Smooth muscle cell of the brain vasculature (primary cell): ENCODE measurements at places on chromosomes 13 and 19.
A peak's percentile ranks its signal among the peaks of the same experiment; 100 is the strongest.

GRCh38 chr19:5456841-5457200 is 1.6 kb downstream of the ZNRF4 start:
- DNase-seq, result no peak

DNA sequence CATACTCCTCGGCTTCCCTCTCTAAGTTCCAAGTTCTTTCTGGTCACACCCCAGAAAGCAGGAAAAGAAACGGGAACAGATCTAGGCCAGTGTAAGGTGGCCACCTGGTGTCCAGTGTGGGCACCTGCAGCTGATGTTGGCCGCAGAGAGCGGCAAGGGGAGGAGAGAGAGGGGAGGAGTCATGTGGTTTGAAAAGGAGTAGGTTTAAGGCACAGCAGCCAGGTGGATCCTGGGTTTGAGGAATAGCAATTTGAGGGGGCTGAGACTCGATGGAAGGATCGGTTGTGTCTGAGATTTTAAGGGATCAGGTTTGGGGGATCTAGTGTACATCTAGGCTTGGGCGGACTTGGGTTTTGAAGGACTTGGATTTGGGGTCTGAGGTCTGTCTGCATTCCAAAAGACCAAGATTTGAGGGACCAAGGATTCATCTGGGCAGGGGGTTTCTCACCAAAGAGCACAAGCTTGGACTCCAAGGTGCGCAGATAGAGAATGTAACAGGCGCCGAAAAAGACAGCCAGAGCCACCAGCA is 1.2 kb downstream of the RABAC1 start:
- peak; percentile 57 for DNase-seq

GRCh38 chr13:47126432-47126831 is 229.6 kb upstream of the HTR2A start:
- DNase-seq, result no peak

DNA sequence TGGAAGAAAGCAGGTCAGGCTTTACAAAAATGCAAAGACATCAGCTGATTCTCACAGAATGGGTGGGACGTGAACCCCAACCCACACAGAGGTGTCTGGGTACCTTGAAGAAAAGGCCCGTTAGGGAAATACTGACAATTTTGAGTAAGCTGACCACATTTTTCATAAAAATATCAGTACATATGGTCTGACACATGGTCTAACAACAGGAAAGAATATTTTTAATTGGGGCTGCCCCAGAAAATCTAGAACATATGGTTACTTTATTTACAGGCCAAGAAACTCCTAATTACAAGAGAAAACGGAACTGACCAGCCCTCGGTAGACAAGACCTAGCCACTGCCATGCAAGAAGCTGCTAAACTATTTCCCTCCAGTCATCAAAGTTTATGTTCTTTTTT is 48.7 kb upstream of the ITM2B start:
- no peak for DNase-seq

- no peak for DNase-seq
These were observed 186.1 kb downstream of the PCCA start for GRCh38 chr13:100274942-100275506.

DNA sequence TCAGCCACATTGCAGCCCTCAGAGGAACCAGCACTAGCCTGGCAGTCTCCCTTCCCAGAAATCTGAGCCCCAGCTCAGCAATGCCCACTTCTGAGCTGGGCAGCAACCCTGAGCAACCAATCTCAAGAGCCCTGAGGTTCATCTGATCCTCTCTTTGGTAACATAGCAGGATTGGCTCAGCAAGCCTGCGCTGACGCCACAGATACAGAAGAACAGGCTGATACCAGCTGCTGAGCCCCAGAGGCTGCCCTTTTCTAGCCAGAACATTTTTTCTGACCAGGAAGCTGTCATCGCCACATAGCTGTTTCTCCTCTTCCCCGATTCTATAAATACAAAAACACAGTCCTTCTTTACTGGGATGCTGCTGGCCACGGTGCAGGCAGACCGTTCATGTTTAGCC is 59.8 kb downstream of the TRPM4 start:
- DNase-seq, result no peak

DNA sequence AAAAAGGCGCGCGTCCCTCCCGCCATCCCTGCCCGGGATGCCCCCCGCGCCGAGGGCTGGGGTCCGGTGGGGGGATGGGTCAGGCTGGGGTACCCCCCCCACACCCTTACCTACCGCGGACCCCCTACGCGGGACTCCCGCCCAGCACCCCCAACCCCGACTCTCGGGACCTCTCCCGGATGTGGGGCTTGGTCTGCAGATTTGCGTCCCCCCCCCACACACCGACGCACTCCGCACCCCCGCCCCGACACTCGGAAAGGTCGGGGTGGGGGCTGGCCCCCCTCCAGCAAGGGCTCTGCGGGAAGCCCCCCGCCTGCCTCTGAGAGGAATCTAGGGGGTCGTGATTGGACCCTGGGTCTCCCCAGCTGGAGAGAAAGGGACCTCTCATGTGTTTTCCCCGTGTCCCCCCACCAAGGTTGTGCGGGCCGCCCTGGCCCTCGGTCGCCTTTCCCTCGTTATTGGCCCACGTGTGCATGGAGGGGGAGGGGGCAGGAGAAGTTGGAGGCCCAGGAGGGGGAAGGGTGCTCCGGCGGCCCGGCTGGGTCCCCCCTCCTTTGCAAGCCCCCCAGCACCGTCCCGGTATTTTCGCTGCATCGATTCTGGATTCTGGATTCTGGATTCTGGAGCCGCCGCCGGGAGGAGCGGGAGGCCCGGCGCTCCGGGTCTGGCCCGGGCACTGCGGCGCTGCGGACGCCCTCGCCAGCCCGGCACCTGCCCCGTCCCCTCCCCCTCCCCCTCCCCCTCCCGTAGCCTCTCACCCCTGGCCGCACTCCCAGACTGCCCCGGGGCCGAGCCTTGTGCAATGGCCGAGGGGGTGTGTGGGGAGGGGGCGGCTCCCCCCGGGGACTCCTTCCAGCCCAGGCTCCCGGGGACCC is 607 bp downstream of the NFIC start:
- DNase-seq, result no peak

GRCh38 chr13:42219876-42220275 is 52.1 kb upstream of the AKAP11 start:
- DNase-seq, result no peak

DNA sequence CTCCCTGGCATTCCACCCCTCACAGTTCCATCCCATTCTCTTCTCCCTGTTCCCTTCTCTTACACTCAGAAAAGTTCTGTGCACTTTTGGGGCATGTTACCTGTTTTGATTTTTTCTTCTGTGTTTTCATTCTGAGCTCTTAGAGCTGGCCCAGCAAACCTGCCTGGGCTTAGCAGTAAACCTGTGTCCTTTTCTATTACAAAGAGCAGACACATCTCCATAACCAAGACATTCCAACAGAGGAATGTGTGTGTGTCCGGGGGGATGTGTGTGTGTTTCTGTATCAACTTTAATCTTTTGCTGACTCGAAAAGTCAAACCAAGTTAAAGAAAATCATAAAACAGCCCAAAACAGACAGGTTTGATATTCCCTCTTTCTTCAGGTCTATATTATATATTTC is 49.1 kb upstream of the SOX21 start:
- no peak for DNase-seq

GRCh38 chr19:8461891-8462290 is 17.1 kb downstream of the HNRNPM start:
- no peak for DNase-seq

- no peak for DNase-seq
These were observed 89.5 kb downstream of the USP12 start for GRCh38 chr13:27081893-27082679.

- no peak for DNase-seq
These were observed 443.5 kb downstream of the HS6ST3 start for GRCh38 chr13:96533408-96533807.

GRCh38 chr13:43077046-43077445 is 53.7 kb downstream of the DNAJC15 start:
- no peak for DNase-seq

DNA sequence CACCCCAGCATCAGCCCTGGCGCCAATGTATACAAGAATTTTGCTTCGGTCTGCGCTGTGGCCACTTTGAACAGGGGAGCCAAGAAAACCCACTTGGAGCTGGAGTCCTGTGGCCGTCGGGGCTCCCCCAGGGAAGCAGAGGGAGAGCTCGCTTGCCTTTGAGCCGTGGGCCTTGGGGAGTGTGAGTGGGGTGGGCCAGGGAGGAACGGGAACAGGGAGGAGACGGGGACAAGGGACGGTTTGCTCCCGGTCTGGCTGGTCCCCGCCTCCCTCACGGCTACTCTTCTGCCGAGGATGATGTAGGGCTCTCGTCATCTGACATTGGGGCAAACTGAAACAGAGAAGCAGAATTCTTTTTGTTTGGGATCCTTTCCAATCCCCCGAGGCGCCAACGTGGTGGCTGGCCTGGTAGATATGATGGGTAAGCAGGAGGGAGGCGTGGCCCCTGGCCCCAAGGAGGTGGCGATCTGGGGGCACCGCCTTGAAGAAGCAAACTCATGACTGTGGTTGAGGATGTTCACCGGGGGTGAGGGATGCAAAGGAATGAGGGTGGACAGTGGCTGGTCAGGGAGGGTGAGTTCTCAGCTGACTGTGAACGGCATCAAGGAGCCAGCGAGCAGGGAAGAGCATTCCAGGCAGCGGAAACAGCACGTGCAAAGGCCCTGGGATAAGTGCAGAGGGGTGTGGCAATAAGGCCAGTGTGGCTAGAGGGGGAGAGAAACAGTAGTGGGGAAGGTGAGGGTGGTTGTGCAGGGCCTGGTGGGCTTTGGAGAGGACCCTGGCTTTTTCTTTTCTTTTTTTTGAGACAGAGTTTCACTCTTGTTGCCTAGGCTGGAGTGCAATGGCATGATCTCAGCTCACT is 10.9 kb upstream of the SPC24 start:
- no peak for DNase-seq

DNA sequence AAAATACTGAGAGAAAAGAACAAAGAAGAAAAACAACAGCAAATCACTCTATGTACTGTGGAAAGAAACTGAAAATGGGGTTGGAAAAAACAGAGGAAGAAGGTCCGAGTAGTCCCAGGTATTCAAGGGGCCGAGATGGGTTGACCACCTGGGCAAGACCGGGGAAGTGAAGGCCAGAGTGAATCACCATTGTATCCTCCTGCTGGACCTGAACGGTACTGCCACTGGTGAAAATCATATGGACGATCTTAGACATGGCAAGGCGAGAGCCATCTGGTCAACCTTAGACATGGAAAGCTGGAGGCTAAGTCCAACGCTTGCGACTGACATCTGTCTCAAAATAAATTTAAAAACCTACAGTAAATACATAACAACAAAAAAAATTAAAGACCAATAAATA is 44.4 kb upstream of the ZNF91 start:
- no peak for DNase-seq

DNA sequence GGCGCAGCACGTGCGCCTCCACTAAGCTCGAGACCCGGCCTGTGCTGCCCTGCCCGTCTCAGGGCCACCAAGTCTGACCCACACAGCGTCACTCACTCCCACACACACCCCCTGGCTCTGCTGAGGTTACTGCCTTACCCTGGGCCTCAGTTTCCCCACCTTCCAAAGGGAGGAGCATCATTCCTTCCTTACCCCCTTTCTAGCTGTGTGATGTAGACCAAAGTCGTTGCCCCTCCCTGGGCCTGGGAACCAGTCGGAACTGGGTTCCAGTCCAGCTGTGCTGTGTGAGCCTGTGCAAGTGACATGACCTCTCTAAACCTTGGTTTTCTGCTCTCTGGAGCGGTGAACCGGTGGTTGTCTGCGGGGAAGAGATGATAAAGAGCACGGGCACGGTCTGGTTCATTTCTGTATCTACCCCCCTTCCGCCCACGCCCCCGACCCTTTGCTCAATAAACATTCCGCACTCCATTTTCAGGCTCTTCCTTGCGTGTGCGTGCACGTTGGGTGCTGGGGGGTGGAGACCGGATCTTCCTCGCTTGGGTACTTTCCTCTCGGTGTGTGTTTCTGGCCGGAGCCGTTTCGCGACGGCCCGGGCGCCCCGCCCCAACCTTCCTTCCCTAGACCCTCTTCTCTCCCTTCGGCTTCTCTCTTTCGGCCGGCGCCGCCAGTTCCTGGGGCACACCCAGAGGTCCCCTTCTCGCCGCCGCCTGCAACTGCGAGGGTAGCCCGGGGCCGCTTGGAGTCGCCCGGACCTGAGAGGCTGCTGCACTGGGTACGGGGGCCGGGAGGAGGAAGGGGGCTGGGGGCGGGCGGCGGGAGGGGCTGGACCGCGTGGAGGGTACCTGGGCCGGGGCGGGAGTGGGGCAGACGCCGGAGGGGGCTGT is at the start of gene ZNF581:
ZNF581 (plus strand) TSS at position 647 of the 884 bp plus-strand sequence. CDS start 923 bp downstream, outside the sequence.
- no peak for DNase-seq

- DNase-seq, result no peak
These were observed 664 bp downstream of the ICAM5 start for GRCh38 chr19:10290357-10290875.

DNA sequence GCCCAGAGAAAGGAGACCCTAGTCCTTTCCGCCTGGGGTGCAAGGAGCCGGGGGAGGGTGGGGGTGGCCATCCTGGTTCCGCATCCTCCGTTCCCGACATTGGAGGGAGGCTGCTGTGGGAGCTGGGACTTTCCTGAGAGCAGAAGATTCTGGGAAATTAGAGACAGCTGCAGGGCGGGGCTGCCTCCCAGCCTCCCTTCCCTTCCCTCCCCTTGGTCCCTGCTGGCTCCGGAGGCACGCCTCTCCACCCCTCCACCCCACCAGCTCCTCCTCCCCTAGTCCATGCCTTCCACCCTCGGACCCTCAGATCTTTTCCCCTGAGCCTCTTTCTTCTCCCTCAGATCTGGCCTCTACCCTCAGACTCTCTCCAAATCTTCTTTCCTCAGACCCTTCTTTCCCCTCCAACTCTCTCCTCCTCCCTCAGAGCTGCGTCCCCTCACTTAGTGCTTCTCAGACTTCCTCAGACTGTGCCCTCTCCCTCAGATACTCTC is 3.1 kb upstream of the BCL3 start:
- DNase-seq, result no peak

DNA sequence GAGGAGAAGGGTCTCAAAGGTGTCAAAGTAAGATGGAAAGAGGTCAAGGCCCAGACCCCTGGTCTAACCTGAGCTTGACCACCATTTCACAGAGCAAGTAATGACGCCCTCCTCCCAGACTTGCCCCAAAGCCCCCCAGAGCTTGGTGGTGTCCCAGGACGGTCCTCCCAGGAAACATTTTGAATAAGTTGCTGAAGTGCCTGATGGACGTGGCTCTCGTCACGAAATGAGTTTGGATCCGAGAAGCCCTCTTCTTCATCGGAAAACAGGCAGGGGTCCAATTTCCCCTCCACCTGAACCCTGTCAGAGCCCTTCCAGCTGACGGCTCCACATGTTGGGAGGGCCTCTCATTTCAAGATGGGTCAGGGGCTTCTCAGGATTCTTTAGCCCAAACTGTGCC is 54.5 kb upstream of the TPM4 start:
- no peak for DNase-seq

GRCh38 chr13:74707291-74707690 is 573.1 kb upstream of the KLF12 start:
- DNase-seq, result no peak

GRCh38 chr13:94210816-94211215 is 268.7 kb downstream of the DCT start:
- DNase-seq, result no peak

GRCh38 chr19:39398297-39398864 is 7.2 kb downstream of the MED29 start:
- DNase-seq, result no peak
